GM20000 (cell line): ENCODE measurements at places on chromosomes 16 and 17.

DNA sequence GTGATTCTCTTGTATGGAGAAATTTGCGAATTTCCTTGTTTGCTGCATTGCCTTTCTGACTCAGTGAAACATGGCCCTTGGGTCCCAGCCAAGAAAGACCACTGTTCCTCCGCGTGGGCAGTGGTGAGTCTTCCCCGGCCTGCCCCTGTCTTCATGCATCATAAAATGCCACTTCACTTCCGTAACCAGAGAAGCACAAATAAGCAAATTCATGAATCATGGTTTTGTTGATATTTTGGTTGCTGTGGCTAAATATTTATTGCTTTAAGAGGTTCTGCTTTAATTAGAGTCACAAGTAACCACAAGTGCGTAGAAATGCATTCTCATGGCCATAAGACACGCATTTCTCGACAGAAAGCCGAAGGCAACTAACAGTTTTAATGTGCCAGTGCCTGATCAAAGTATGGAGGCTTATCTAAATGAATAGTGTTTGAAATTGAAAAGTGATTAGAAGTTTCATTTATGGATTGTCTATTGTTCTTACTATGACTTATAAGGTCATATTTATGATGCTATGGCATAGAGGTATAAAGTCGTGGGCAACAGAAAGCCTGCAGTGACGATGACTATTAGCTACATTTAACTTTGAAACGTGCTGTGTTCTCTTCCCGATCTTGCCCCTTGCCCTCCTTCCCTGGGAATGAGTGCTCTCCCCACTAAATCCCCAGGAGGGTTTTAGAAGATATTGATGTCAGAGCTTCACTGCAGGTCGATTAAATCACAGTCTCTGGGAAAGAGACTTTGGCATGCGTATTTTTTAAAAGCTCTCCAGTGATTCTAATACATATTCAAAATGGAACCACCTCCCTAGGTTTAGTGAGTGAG, 76.0 kb downstream of the WIPI1 start:
- no peak for DNase-seq

GRCh38 chr16:15604460-15605440, 38.2 kb downstream of the MARF1 start:
- no peak for DNase-seq

- DNase-seq: peak; percentile 87
Measured at GRCh38 chr17:28712032-28712704, 480 bp upstream of the PROCA1 start.

GRCh38 chr17:2462481-2462880, 49.2 kb downstream of the METTL16 start:
- no peak for DNase-seq

- DNase-seq: no peak
Measured at GRCh38 chr17:27543464-27543856, 87.2 kb downstream of the KSR1 start.

DNA sequence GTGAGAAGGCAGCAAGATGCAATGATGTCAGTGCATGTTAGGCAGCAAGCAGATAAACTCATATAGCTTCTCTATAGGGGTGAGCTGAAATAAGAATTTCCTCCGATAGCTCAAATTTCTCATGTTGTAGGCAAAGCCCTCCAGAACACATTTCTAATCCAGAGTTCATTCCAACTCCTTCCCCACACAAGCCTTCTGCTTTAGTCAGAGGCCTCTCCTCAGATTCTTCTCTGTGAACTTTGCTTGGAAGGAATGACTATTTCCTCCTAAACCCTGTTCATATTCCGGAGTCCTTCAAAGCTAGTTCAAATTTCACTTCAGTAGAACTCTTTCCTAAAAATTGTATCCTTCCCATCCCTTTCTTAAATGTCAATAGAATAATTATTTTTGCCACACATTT, 144.8 kb downstream of the KCNJ2 start:
- DNase-seq: no peak
